ENCODE measurements at places on chromosomes 5 and 9.
A peak's percentile ranks its signal among the peaks of the same experiment; 100 is the strongest.

DNA sequence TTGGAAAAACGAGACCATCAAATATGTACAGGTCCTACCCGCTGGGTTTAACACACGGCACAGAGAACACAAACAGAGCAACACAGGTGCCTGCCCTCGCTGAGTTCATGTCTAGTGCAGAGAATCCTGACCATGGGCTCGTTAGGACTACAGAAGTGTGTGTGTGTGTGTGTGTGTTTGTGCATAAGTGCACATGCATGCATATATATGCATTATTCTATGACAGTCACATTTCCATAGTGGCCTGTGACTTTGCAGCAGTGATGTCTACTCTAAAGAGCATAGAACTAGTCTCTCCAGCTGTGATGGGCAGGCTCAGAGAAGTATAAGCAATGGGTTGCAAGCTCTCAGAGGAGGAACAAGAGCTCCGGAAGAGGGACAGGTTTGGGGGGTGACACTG, 27.7 kb downstream of the ORM2 start:
- no peak for DNase-seq

- DNase-seq = peak; percentile 36
Observed at GRCh38 chr5:107476783-107477182, 194.0 kb downstream of the EFNA5 start.

- no peak for DNase-seq
Observed at GRCh38 chr5:2433086-2433485, 318.4 kb downstream of the IRX2 start.

DNA sequence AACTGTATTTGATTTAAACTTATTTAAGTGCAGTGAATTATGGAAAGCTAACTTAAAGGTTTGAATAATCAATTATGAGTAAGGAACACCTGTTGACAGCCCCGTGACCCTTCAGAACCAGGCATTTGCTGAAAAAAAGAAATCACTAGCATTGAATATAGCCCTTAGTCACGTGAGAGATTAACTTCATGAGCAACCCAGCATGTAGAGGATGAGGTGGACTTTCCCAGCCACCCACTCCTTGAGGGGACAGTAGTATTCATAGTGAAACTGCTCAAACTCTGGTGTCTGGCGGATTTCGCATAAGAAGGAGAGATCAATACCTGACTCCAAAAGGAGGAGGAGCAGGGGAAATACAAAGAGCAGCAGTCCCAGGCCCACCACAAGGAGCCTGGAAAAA, 184.8 kb upstream of the RASEF start:
- DNase-seq = no peak

DNA sequence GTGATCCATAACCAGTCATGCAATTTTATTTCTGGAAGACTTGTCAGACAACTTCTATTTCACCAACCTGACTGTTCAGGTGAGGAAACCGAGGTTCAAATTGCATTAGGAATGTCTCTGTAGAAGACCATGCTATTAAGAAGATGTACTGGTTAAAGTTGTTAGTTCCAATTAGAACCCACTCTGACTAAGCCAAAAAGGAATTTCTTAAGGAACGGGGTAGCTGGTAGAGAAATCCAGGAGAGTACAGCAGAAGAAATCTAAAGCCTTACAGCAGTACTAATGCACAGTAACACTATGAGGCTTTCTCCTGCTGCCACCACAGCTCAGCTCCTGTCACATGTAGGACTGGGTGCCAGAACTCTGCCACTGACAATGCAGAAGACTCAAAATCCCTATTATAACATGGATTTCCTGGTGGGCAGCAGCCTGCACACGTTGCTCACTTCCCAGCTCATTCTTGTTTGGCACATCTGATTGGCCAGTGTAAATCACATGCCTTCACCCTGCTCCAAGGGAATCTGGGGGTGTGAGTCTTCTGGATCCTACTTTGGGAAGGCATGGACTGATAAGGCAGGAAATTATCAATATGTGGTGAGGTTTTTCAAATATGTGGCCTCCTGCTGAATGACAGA, 37.1 kb downstream of the CAST start:
- no peak for DNase-seq

DNA sequence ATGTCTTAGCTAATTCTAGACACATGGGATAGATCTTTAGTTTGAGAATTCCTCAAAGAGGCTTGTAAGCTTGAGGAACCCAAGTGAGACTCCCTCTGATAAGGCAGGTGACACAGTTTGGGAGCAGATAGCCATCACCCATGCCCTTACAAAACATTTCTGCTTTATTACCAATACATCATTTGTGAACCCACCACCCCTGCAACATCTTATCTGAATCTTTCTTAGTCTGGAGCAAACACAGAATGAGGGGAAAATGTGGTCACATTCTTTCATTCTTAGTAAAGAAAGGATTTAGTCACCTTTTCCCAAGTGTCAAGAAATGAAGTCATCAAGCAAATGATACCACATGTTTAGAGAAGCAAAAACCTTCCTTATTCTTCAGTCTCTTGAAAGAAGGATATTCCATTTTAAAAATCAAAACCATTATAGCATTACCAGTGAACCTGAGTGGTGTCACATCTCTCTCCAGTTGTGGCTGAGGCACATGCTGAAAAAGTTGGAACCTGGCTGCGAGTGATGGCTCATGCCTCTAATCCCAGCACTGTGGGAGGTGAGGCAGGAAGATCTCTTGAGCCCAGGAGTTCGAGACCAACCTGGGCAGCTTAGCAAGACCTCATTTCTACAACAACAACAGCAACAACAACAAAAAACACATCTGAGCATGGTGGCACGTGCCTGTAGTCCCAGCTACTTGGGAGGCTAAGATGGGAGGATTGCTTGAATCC, 65.9 kb downstream of the PRKACG start:
- no peak for DNase-seq

GRCh38 chr5:74250304-74251102, 390.0 kb downstream of the ENC1 start:
- peak; percentile 52 for DNase-seq

GRCh38 chr9:101673642-101674041, 64.8 kb downstream of the GRIN3A start:
- no peak for DNase-seq

DNA sequence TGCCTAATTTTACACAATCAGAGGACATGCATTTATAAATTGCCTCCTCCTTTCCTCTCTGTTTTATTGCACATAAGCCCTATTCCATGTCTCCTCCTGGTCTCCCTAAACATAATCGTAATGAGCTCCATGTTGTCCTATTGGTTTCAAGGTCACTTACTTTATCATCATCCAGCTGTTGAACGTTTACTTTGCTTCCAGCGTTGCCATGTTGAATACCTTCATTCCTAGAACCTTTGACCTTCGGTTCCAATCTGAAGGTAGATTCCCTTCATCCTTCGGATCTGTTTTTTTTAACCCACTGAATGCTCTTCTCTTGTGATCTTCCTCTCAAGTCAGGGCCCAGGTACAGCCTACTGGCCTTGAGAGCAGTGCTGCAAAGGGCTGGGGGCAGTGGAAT, 84.3 kb downstream of the PJA2 start:
- no peak for DNase-seq
